ENCODE measurements at places on chromosomes 6 and 20. TPM values are rescaled to one million over a fixed set of nuclear protein-coding genes. Genes with fewer than 3 reads are reported as not detected.

The SLC22A3 gene
- total RNA-seq = 6.1 TPM

The ZNF343 gene
- 25.0 TPM for total RNA-seq

The DNAAF9 gene
- total RNA-seq = 38.2 TPM

The TPX2 gene
- 20.2 TPM for total RNA-seq

The DPPA5 gene
- total RNA-seq = not detected

The PHACTR2 gene
- 92.0 TPM for total RNA-seq

The TRDN gene
- 33.2 TPM for total RNA-seq

All from camera-type eye (tissue), 1 donor.